Endothelial cell (in vitro differentiated cells): ENCODE measurements at places on chromosomes 2 and 18.

GRCh38 chr2:195473862-195474261, 183.2 kb upstream of the SLC39A10 start:
- no peak for DNase-seq

GRCh38 chr2:127664065-127664894, 11.1 kb downstream of the LIMS2 start:
- DNase-seq: peak; percentile 60

DNA sequence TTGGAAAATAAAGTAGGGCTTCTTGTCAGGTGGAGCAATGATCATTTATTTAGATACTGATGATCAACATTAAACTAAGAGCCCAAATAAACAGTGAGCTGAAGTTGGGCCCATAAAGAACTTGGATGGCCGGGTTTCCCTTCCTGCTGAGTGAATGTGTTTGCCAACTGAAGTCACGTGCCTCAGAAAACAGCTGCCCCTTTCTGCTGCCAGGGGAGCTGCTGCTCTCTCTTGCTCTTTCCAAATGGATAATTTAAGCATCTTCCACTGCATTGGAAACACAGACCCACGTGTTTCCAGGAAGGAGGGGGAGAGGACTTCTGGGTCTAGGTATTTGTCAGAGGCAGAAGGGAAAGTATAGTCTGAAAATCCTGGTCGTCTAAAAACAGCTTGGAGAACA, 22.9 kb upstream of the NCKAP5 start:
- no peak for DNase-seq

DNA sequence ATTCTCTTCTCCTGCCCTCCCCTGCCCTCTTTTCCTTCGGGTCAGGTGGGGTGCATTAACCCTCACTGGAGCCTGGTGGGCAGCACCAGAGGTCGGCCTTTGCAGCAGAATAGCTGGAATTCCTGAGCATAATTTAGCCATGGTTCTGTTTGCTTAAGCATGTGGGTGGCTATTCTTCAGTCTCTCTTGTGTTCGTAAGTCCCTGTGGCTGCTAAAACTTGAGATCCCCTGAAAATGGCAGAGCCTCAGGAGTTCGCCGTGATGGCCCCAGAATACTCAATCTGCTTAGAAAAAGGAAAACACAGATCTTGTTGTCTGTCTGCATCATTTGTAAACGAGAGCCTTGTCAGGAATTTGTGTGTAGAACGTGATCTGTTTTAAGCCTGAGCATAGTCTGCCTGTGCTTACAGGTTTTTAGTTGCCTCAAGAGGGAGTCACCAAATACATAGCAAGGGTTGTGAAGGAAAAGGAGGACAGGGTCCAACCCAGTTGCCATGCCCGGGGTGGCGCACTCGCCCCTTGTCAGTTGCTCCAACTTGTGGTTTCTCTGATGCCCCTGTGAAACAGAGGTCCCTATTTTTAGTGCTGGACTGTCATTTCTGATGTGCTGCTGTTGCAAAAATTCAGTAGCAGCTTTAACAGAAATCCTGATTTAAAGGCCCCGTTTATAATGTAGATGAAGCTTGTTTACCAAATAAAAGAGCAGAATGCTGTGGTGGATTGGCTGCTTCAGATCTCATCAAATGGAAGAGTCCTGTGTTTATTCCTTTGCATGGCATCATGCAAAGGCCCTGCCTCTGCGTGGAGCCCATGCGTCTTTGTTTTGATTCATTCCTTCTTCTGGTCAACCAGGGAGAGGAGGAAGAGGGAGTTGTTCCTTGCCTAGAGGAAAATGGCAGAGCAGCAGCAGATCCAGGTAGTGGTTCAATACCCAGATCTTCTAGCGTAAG, 74.8 kb downstream of the WDSUB1 start:
- no peak for DNase-seq

DNA sequence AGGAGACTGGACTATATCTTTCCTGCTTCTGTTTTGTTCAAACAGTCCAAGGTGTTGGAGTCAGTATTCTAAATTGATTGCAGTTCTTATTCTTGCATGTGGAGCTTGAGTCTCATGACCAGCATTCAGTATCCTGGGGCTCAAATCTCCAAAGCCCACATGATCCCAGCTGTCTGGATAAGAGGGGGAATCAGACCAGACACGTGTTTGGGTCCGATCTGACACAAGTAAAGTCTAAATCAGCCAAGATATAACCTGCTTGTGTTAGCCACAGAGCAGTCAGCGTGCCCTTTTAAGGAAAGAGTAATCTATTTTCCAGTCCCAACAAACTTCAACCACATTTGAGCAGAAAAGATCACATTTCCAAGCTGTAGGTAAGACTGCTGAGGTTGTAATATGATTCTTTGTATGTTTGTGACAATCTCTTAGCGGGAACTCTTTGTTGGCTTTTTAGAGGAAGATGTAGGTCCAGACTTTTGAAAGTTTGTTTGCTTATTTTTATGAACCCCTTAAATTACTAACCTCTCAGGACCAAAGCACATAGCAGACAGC, 334.6 kb downstream of the SLC4A3 start:
- DNase-seq: no peak

- no peak for DNase-seq
These were observed 100.3 kb downstream of the FEZ2 start for GRCh38 chr2:36497570-36498163.

DNA sequence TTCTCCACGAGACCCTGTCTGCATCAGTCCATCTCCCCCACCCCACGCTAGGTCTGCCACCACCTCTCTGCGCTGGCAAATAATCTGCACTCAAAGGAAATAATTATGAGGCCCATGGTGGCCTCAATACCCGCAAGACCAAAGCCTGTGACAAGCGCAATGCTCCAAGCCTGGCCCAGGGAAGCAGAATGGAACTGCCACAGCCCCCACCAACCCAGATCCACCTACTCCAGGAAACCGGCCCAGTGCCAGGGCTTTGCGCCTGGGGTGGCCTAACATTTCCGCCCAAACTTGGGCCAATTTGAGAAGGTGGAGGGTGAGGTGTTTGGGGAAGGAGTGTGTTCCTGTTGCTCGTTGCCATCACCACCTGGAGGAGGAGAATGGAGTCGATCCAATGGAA, 26.0 kb upstream of the ATOH8 start:
- no peak for DNase-seq

DNA sequence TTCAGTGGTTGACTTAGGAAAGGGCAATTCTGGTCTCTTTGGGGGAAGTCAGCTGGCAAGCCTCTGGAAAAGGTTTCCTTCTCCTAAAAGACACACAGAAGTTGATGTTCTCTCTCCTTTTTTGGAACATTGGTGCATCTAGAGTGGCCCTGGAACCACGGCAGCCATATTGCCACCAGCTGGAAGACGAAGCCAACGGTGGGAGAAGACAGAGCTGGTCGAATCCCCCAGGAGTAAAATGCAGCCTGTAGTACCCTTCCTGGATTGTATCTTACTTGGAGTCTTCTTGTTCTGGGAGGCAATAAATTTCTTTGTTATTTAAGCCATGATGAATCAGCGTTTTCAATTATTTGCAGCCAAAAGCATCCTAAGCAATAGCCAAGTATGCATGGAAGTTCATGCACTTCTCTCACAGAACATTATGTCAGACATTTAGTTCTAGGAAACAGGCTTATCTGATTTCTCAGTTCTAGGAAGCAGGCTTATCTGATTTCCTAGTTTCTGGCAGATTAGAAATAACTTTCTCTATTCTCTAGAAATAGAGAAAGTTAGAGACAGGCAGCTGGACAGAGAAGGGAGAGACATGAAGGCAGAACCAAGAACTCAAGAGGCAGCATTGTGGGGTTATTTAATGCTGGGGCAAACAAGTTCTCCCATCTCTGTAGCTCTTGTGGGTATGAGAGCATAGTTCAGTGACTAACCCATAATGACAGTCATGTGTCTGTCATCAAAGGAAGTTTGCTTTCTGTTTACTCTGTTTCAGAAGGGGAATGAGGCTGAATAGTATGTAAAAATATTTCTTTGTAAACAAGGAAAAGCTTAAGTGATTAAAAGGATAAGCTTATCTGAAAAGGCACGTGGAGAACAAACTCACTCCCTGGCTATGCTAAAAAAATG, 40.5 kb upstream of the NABP1 start:
- DNase-seq: no peak

DNA sequence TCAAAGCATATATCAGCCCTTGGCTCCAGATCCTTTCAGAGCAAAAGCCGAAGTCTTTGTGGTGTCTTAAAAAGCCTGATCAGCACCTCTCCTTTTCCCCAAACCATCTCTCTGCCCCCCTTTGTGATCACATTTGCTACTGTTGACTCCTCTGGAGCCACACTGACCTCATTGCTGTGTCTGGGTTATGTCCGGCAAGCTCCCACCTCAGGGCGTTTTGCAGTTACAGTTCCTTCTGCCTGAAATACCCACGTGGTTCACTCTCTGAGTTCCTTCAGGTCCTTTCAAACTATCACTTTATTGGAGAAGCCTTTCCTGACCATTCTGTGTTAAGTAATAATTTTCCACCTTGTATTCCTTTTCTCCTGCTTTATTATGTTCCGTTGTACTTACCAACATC, 11.8 kb downstream of the C2orf69 start:
- DNase-seq: no peak

- DNase-seq: peak; percentile 22
These were observed 302.8 kb downstream of the NCKAP5 start for GRCh38 chr2:133265432-133265949.

DNA sequence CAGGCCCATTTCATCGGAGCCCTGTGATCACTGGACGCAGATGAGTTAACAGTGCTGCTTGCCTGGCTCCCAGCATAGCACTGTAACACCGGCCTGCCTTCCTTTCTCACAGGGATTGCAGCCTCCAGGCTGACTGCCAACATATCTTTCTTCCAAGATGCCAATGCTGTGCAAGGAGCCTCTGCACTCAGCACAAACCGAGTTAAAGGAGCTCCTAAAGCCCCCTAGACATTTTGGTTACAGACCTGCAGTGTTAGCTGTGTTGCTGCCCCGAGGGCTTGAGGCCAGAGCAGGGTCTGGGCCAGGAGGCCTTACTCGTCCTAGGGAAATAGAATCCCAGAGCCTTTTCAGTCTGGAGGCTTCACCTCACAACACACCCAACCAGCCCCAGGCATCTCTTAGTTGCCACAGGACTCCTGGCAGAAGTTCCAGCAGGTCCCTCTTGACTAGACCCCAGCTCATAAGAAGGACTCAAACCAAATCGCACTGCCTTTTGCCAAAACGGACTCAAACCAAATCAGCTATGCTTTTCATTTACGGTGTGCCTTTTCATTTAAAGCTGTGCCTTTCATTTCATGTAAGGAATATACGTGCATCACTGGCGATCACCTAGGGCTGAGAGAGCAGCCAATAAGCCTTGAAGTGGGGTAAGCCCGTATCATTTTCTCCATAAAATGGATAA, 58.4 kb upstream of the EML4 start:
- no peak for DNase-seq

- no peak for DNase-seq
These were observed 47.7 kb downstream of the PRKCE start for GRCh38 chr2:45699032-45699658.

- DNase-seq: no peak
These were observed 112.5 kb downstream of the EFEMP1 start for GRCh38 chr2:55811048-55811447.

- no peak for DNase-seq
These were observed 511.0 kb upstream of the CDH7 start for GRCh38 chr18:65239787-65240186.

GRCh38 chr2:101476605-101477208, 1.8 kb upstream of the RFX8 start:
- no peak for DNase-seq

- DNase-seq: no peak
These were observed 15.8 kb downstream of the ABCG5 start for GRCh38 chr2:43822839-43823238.

- DNase-seq: no peak
These were observed 85.6 kb upstream of the TSPYL6 start for GRCh38 chr2:54341656-54342055.

DNA sequence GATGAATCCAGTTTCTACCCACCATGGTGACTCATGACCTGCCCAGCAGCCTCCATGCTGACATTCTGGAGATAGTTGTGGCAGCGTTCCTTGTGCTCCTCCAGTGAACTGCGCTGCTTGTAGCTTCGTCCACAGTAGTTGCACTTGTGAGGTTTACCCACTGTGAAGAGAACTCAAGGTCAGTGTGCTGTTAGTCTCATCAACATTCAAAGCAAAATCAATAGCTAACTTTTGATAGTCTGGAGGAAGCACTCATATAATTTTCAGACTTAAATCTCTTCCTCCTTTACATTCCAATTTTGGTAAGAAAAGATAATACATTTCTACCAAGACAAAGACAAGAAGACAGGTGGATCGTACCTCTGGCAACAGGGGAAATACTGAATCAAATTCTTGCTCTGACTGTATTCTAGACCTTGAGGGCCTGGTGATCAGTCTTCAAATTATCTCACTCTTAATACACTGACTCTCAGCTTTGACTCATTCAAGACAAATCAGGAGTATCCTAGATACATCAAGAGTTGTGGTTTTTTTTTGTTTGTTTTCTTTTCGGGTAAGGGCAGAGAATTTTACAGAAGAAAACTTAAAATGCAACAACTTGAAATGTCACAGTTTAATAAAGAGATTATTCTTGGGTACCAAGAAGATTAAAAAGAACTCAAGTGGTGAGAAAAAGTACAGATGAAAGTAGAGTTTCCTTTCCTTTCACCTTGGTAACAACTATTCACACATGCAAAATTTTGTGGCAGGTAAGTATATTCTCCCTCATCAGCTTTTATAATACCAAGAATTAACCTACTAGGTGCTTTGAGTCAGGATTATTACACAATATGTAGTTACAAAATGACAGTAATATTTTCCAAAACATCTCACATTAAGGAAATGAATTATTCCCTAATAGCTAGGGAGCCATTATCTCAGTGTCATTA, 129.2 kb downstream of the IKZF2 start:
- no peak for DNase-seq

GRCh38 chr2:235677276-235677788, 183.5 kb downstream of the AGAP1 start:
- no peak for DNase-seq

DNA sequence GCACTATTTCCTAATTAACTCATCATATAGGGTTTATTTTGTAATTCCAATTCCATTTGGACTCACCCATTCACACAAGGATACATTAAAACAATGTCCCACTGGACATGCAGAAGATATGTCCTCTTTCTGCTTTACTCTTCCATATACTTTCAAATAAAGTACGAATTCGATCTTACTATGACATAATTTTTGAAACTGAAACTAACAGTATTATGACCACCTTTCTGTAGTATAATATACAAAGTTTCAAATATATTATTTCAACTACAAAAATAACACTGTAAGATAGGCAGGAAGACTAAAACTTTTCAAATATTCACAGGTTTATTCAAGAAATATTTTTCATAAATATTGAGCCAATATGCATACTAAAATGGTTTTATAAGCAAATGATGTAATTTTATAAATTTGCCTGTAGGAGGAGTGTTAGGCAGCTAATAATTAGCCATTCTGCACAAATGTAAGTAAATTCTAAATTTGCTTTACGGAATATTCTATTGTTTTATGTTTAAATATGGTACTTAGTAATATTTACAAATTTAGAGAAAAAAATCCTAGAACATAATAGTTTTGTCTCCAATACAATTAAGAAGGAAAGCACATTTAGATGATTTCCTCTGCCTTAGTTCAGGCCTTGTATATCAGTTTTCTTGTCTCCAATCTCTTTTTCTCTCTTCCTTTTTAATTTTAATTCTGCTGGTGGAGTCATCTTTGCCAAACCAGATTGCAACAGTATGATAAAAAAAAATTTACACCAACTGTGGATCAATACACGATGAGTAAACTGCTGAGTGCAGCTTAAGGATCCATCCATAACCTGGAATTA, 85.9 kb downstream of the CERKL start:
- no peak for DNase-seq

GRCh38 chr2:18987016-18987415, 371.4 kb downstream of the OSR1 start:
- DNase-seq: no peak
